ENCODE measurements at places on chromosomes 11 and 22. TPM values are rescaled to one million over a fixed set of nuclear protein-coding genes. Genes with fewer than 3 reads are reported as not detected.

DNA sequence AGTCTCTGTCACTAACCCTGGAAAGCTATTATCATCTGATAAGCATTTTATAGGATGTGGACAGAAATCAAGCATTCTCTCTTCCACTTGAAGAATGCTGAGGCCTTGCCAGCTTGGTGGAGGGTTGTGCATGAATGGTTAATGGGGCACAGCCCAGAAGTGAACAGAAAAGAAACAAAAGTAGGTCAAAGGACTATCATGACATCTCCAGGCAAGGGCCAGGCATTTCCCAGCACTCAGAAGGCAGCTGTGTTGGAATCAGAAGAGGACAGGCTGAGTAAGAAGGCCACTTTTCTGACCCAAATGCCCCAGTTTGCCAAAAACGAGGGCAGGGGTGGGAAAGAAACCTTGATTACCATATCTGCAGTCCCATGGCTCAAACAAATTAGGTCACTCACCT lies 12.4 kb downstream of the TENM4 start:
- DNase-seq, result no peak

- DNase-seq, result peak; percentile 36
Observed at GRCh38 chr11:85182441-85183387, 444.4 kb downstream of the DLG2 start.

DNA sequence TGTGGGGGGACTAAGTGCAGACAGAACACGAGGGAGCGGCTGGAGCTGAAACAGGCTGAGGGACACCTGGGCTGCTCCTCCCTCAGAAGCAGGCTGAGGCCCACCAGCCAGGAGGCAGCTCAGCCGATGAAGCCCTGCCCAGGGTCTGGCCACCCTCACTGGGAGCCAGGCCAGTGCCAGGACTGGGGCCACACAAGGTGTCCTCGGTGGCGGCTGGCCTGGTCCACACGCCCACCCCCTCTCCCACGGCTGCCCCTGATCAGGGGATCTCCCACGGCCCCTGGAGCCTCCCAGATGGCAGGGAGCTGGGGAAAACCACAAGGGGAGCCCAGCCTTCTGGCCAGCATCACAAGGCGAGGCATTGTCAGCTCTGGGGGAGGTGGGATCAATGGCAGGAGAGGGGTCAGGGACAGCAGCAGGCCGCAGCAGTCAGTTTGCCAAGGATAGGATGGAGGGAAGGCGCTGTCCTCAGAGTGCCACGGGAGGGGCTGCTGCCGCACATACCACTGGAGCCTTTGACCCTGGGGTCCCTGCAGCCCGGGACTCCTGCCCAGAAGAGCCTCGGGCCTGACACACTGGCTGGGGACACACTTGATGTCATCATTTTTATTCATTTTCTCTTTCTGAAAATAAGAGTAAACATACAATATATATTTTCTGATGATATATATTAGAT lies 11.7 kb upstream of the RASL10A start:
- no peak for DNase-seq

DNA sequence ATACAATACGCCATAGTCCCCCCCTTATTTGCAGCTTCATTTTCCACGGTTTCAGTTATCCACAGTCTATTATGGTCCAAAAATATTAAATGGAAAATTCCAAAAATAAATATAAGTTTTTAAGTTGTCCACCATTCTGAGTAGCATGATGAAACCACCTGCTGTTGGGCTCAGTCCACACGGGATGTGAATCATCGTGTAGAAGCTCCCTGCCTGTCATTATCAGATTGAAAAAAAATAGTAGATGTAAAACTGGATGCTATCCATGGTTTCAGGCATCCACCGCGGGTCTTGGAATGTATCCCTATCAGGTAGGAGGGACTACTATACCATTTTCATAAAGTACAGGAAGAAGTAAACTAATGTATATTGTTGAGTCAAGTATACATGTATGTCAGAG lies 127.4 kb downstream of the TTC17 start:
- no peak for DNase-seq

GRCh38 chr22:30947816-30948454 lies 20.6 kb downstream of the MORC2 start:
- peak; percentile 20 for DNase-seq

DNA sequence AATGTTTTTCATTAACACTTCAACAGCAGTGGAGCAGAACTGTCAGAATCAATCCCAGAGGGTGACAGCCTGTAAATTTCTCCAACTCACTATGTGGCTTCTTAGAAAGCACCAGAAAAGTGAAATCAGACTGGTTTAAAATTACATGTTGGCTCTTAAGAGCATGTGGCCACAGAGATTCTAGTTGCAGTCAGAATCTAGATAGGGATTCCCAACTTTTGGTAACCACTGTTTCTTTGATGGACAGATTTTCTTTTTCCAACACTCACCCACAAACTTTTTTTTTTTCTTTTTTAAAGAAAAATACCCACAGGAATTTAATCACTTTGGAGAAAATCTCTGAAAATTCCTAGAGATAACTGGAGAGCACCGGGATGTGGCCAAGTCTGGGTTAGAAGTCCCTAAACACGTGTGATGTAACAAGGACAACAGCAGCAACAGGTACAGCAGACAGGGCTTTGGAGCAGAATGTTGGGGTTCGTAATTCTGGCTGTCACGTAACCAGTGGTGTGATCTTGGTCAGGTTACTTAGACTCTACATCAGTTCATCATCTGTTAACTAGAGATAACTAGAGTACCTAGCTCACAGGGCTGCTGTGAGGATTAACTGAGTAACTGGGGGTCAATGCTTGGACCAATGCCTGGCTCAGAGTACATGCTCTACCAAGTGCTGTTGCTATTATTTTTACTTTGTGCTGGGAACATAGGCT lies 100.1 kb downstream of the NAT10 start:
- DNase-seq, result no peak

GRCh38 chr11:69442012-69442806 lies 39.3 kb upstream of the LINC01488 start:
- no peak for DNase-seq

- DNase-seq, result no peak
Observed at GRCh38 chr11:12184699-12185098, 74.3 kb downstream of the MICAL2 start.

DNA sequence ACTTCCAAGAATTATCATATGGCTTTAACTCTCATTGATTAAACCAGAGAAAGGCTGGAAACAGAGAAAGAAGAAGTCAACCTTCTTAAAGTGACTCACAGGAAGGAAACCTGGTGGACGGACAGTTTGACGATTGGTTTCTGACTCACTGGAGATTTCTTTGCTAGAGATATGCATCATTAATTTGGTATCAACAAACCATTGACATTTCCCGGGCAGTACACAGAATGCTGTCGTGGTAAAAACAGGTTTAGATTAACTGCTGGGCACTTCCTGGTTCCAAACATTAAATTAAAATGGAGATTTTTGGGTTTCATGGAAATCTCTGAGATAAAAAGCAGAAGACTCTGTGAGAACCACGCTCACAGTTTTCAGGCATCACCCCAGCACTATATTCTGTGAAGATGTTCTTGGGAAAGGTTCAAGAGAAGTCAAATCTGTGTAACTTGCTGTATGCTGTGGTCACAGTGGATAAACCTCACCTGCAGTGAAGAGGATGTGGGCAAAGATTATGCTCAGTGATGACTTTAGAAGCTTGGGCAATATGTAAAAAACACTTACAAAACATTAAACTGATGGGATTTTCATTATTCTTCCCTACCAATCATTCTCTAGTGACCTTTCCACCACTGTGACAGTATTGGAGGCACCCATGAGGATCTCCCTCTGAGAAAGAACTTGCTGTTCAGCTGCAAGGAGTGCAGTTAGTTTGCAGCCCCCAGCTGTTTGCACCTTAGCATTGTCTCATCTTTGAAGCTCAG lies 61.1 kb upstream of the CD44 start:
- peak; percentile 81 for DNase-seq

DNA sequence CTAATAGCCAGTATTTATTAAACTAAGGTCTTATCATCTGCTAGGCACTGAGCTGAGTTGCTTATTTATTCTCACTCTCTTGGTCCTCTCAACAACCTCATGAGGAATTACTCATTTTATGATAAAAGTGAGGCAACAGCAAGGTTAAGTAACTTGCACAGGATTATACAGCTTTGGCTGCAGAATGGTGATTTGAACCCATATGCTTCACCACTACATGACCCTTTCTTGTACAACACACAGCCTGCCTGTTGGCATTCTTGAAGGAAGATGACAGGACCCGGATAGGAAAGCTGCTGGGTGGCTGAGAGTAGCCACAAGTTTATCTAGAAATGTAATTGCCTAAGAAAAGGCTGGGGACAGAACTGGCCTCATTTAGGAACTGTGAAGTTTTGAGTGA lies 5.3 kb upstream of the PARVA start:
- no peak for DNase-seq

GRCh38 chr22:20114506-20115475 lies 1.1 kb upstream of the RANBP1 start:
- no peak for DNase-seq

DNA sequence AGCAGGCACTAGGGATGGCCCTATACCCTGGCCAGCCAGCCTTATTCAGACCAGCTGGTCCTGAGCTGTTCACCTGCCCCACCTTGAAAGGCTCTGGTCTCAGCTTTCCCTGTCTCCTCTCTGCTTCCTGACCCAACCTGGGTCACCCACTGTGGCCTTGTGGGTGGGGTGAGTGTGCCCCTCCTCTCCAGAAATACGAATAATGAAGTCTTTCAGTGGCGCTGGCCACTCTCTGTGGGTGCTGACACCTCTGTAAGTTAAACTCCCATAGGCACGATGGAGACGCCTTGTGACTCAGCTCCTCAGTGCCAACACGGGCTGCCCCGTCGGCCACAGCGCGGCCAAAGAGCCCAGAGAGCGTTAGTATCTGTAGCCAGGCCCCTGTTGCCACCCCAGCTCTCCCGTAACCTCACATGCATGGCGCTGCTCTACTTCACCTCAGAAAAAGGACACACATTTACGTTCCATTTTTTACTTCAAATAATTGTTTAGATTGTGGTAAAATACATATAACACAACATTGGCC lies 74.6 kb upstream of the SEPTIN5 start:
- no peak for DNase-seq

GRCh38 chr11:12541583-12542151 lies 132.6 kb upstream of the TEAD1 start:
- no peak for DNase-seq

DNA sequence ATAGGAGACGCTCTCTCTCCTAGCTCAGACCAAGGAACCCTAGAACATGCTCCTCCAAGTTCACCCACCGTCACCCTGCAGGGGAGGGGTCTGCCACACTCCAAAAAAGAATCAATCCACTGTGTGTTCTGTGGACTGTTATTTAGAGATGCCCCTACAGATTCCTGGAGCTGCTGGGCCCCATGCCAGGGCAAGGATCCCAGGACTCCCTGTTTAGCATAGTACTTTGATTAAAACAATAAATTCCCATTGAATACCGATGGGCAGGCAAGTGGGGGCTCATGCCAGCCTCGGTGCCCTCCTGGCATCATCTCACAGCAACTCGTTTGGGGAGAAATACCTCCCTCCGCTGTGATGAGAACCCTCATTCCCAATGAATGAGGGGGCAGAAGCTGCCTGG lies 247.5 kb downstream of the ST3GAL4 start:
- DNase-seq, result no peak

IGSF9B gene
- 0.07 TPM for total RNA-seq

CRYAB gene
- total RNA-seq, result 2.4 TPM
